A549 (cell line): ENCODE measurements at places on chromosomes 1 and 21. TPM values are rescaled to one million over a fixed set of nuclear protein-coding genes. Genes with fewer than 3 reads are reported as not detected.
A peak's percentile ranks its signal among the peaks of the same experiment; 100 is the strongest.

The KIF26B gene
- 0.01 to 0.04 TPM (median 0.04 TPM) in 3 replicates for polyA plus RNA-seq

GRCh38 chr1:86933562-86934377, 19.3 kb downstream of the HS2ST1 start:
- DNase-seq, result no peak

The PLEKHG5 gene
- polyA plus RNA-seq, result 2.4 to 3.4 TPM (median 3.1 TPM) in 3 replicates

GRCh38 chr1:183884526-183884925, 79.6 kb downstream of the RGL1 start:
- DNase-seq, result no peak

- no peak for DNase-seq
Observed at GRCh38 chr1:68615312-68615711, 118.4 kb upstream of the DEPDC1 start.

DNA sequence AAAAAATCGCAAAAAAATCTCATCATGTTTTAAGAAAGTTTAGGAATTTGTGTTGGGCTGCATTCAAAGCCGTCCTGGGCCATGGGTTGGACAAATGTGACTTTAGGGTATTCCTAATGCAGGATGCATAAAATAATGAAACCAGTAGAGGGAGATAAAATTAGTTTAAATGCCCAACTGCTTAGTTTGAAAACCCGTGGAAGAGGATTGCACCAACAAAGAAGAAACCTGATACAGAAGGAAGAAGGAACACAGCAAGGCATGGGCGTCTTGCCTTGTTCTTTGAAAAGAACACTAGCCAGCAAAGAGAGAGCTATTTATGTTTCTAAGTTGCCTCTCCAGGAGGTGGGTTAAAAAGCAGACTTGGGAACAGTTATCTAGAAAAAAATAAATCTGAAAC, 37.9 kb downstream of the WDR3 start:
- DNase-seq, result peak; percentile 2

GRCh38 chr1:41616563-41616962, 132.1 kb upstream of the EDN2 start:
- DNase-seq, result no peak

DNA sequence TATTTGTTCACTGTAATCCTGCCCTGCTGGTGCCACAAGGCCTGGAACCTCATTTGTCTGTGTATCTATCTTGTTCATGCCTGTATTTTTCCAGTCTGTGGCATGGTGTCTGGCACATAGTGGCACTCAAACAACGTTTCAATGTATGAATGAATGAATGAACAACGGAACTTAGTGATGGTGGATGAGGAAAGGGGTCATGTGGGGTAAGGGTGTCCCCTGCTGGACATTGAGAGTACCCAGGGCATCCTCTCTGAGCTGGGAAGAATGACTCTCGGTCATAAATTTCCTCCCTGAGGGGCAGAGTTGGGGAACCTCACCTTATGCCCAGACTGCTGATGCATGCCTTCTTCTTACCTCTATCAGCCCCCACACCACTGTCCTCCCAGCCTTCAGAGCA, 18.9 kb upstream of the ZNF683 start:
- peak; percentile 68 for DNase-seq

The C21orf58 gene
- polyA plus RNA-seq, result 7.4 to 8.7 TPM (median 8.5 TPM) in 3 replicates

DNA sequence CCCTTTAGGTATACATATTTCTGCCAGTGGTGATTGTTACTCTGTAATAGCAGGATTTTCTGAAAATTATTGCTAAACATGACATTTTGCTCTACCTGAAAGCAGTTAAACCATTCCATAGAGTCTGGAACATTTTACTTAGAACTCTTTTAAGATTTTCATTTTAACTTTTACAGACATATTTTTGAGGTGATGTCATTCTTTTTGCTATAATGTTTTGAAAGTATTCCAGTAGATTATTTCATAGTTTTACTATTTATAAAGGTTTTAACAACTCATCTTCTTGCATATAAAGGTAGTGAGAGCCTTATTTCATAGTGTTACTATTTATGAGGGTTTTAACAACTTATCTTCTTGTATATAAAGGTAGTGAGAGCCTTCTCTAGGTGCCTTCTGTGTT, 42.9 kb downstream of the PTBP2 start:
- no peak for DNase-seq

DNA sequence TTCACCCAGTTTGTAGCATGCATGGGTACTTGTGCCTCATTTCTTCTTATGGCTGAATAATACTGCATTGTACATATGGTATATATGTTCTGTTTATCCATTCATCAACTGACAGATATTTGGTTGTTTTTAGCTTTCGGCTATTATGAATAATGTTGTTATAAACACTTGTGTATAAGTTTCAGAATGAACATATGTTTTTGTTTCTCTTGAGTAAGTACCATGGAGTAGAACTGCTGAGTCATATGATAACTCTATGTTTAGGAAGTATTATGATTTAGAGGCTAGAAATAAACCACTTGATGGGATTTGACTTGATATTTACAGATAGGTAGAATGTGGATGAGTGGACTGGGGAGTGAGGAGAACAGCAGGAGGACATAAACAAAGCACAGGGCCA, 48.6 kb downstream of the WNT2B start:
- DNase-seq, result peak; percentile 5

- DNase-seq, result no peak
Observed at GRCh38 chr1:157199421-157199755, 61.2 kb upstream of the ETV3 start.

The ZFYVE9 gene
- polyA plus RNA-seq, result 6.9 to 7.4 TPM (median 7.1 TPM) in 3 replicates

The PPIAL4G gene
- polyA plus RNA-seq, result not detected in 3 replicates

- no peak for DNase-seq
Observed at GRCh38 chr1:175090780-175091179, 23.1 kb downstream of the TNN start.

DNA sequence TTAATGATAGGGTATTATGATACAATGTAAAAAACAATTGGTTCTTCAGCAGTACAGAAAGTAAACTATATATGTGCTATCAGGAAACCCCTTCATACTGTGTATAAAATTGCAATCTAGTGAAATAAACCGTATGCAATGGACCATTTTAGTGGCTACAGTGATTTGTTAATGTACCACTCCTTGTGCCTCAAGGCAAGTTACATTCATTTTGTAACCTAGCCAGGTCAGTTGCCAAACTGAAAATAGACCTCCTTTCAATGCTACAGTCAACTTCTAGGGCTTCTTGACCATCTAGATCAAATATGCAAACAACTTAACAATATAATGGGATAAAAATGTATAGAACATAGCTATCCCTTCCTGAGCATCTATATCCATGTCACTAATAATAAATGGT, 52.0 kb upstream of the RAVER2 start:
- no peak for DNase-seq

DNA sequence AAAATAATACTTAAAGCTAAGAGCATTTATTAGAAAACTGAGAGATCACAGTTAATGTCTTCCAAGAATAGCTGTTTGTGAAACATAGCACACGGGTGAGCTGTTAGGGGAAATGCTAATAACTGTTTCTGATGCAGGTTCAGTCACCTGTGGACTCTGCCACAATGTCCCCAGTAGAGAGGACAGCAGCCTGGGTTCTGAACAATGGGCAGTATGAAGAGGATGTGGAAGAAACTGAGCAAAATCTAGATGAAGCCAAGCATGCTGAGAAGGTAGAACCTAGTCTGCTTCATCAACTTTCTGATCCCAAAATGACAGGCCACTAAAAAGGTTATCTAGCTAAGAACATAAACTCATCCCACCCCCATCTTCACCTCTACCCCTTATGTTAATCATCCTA, 32.6 kb downstream of the CLEC20A start:
- no peak for DNase-seq

The AKT3 gene
- polyA plus RNA-seq, result 16.5 to 18.4 TPM (median 17.5 TPM) in 3 replicates

DNA sequence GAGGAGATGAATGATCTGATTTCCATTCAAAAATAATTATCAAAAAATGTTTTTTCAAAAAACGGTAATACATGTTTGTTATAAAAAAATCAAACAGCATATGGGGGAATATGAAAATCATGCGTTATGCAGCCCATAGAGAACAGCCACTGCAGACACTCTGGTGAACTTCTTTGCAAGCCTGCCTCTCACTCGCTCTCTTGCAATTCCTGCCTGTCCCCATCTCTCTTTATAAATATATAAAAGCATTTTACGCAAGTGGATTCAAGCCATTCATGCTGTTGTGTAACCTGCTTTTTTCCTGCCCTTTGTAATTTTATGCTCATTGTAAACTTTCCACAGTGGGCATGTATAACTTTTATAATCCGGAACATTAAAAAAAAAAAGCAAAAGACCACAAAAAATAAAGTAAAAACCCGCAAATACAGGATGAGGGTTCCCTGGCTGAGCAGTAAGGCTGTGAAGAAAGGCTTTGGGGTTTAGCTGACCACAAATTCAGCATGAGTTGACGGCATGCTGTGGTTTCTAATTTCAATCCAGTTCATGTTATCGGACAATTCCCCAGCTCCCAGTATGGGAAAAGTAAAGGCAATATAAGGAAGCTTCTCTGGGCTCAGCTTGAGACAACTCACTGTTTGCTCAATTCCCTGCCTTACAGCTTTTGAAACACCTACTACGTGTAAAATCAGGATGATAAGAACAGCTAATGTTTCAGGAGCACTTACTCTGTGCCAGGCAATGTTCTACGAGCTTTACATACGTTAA, 52.8 kb upstream of the ZBTB40 start:
- DNase-seq, result no peak

The NCAM2 gene
- polyA plus RNA-seq, result not detected in 3 replicates

The EMC1 gene
- 23.8 to 28.8 TPM (median 25.8 TPM) in 3 replicates for polyA plus RNA-seq
